ENCODE measurements at places on chromosomes 12 and 14.

- no peak for DNase-seq
These were observed 115.1 kb upstream of the MDGA2 start for GRCh38 chr14:47790477-47790876.

GRCh38 chr14:63032641-63033040, 12.6 kb downstream of the KCNH5 start:
- DNase-seq, result no peak

DNA sequence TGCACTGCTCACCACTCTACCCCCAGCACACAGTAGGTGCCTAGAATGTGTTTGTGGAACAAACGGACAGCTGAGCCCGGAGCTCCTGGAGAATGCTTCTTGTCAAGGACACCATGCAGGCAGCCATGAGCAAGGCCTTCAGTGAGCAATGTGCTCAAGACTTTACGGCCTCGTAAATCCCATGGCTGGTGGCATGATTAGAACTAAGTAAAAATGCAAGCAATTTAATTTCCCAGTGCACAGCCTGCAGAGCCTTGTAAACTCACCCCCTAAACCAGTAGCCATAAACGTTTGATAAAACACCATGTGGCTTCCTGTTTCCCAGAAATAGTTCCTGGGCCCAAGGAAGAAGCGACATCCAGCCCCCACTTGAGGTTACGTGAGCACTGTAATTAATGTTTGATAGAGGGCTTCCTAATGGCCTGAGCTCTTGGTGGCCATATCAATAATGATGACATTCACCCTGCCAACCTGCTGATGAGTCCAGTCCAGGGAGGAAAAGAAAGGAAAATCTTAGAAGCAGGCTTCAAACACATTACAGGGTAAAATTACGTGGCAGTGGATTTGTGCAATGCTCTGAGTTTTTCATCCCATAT, 36.4 kb upstream of the FICD start:
- no peak for DNase-seq

DNA sequence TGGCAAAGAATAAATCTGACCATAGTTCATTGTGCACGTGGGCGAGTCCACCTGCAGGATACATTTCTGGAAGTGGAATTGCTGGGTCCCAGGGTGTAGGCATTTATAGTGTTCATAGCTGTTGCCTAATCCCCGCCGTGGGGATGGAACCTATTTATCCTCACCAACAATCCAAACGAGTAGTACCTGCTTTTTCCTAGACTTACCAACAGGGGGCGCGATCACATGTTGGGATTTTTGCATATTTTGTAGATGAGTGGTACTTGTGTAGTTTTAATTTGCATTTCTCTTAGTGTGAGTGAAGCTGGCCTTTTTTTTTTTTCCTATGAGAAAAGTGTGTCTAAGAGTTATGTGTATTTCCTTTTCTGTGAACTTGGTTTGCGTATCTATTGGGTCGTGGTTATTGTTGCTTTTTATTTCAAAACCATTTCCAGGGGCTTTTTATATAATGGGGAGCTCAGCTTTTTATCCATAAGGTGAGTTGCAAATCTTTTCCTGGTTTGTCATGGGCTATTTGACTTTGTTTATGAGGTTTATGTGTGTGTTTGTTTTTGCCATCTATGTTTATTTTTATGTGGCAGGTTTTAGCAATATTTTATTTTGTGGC, 67.2 kb downstream of the CCDC92 start:
- no peak for DNase-seq

- no peak for DNase-seq
These were observed 2.2 kb downstream of the KLRF1 start for GRCh38 chr12:9829483-9829882.

- no peak for DNase-seq
These were observed 180.3 kb downstream of the RAD51B start for GRCh38 chr14:67999705-68000384.

DNA sequence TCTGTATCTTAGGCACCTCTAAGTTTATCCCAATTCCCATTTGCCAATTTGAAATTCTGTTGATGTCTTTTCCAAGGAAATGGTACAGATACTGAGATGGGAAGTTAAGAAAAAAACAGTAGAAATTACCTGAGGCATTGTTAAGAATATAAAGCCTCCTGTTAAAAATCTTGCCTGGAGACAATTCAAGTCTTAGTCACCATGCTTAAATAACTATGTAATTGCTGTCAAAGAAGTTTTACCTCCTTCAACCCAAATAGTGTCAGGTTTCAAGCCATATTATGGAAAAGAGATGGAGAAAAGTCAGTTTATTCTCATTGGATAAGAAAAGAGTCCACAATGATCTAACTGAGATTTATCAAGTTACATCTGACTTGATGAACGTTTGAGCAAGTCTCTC, 974.7 kb downstream of the GALC start:
- no peak for DNase-seq

DNA sequence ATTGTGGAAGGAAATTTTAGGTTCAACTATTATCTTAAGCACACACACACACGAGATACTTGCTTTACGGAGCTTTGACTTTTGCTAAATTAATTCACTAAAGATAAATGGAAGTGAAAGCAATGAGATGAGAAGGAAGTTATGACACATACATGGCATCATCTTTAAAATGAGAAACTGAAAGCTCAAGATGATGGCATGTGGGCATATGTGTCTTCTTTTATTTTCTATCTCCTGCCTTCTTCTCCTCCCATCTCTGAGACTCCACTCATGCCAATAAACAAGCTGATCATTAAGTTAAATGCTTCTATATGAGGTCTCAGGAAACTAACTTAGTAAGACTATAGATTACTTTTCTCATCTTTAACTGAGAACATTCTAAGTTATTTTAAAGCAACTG, 216.7 kb downstream of the MED13L start:
- no peak for DNase-seq

DNA sequence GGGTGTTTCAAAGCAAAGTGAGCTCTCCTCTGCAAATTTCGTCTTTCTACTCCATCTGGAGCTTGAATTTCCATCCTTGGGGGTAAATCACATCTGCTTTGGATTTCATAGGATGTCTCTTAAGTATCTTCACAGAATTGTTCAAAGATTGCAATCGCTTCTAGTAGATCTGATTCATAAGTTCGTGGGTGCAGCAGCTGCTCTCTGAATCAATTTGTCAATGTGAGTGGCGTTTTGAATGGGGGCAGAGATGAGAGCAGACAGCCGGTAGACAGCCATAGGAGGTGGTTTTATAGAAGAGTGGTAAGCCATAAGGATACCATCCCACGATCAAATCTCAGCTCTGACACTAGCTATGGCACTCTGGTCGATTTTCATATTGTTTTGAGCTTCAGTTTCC, 146.0 kb upstream of the RPH3A start:
- no peak for DNase-seq

- no peak for DNase-seq
These were observed 18.8 kb upstream of the PRICKLE1 start for GRCh38 chr12:42608196-42608825.

GRCh38 chr12:66000958-66001357, 129.6 kb downstream of the LLPH start:
- no peak for DNase-seq

GRCh38 chr12:52307836-52308805, 13.1 kb downstream of the KRT83 start:
- peak; percentile 75 for DNase-seq

GRCh38 chr12:16163901-16164300, 113.6 kb downstream of the SLC15A5 start:
- DNase-seq, result no peak

DNA sequence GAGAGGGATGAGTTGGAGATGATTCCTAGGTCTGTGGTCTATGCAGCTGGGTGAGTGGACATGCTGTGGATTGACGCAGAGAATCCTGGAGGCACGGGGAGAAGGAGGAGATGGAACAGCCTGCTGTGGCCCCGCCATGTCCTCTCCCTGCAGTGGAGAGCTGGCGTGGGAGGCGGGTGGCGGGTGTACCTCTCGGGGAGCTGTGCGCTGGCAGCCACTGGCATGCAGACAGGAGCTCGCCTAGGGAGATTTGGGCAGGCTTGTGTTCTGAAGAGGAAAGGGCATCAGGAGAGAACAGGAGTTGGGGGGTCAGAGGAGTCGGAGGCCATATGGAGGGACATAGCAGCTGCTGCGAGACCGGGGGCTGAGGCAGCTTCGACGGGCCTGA, 56.1 kb downstream of the TECPR2 start:
- DNase-seq, result no peak

DNA sequence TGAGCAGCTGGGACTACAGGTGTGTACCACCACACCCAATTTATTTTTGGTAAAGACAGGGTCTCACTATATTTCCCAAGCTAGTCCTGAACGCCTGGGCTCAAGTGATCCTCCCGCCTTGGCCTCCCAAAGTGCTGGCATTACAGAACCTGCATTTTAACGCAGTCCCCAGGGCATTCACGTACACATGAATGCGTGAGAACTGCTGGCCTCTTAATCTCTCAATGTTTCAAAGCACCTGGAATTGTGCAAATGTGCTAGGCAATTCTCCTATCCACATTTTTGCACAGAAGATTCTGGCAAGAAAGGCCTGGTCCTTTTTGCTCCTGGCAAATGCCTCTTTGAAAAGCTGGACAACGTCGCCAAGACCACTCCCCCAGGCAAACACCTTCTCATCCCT, 35.2 kb downstream of the TESC start:
- no peak for DNase-seq

DNA sequence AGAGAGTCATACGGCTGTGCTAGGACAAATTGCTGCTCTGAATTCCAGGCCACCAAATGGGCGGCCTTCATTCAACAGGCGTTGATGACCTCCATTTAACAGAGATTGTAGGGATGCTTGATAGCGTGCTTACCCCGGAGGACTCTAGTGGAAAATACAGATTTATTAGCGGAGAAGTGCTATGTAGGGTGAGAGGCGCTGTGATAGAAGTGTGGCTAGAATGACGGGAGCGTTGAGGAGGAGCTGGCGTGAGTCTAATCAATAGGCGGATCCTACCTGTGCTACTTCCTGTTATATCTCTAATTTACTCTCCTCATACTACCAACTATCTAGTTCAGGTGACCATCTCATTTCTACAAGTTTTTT, 668 bp downstream of the MRPS35 start:
- no peak for DNase-seq

DNA sequence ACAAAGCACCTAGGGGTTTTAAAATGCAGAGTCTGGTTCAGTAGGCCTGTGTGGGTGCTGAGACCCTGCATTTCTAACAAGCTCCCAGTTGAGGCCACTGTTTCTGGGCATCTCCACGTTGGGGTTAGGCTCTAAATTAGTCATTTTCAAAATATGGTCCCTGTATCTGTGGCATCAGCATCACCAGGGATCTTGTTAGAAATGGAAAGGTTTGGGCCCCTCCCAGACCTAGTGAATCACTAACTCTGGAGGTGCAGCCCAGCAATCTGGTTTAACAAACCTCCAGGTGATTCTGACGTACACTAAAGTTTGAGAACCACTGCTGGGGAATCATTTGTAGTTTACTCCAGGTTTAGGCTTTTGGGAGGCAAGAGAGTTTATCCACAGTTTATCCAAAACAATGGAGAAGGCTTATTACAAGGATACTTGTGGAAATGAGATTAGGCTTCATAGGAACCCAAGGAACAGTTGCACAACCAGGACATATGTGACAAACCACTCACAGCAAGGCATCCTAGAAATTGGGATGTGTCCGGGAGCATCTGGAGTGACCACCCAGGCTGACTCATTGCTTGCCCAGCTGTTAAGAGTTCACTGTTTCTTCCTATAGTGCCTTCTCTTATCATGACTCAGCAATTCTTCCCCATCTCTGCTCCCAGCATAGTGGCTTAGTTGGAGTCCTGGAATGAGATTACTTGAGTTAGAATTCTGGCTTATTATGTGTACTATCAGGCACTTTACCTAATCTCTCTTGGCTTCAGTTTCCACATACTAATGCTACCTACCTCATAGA, 71.6 kb upstream of the STXBP6 start:
- no peak for DNase-seq

GRCh38 chr12:91574391-91574790, 391.8 kb upstream of the DCN start:
- no peak for DNase-seq

GRCh38 chr14:22978981-22979671, 3.2 kb downstream of the AJUBA start:
- peak; percentile 71 for DNase-seq

DNA sequence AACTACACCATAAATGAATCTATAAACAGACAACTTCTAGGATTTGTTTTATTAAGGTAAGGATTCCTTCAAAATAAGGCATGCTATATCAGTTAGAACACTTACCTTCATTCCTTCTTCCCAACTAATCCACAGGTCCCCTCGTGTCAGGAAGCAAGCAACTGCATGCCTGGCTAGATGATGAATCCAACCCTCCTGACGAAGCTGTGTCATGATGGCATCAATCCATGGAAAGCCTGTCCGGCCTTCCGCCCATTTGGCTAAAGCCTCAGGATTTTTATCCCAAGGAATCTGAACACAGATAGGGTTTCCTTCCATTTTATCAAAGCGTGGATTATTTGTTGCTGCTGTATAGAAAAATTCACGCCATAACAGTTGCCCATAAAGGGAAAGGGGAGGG, 12.5 kb upstream of the MTERF2 start:
- no peak for DNase-seq

DNA sequence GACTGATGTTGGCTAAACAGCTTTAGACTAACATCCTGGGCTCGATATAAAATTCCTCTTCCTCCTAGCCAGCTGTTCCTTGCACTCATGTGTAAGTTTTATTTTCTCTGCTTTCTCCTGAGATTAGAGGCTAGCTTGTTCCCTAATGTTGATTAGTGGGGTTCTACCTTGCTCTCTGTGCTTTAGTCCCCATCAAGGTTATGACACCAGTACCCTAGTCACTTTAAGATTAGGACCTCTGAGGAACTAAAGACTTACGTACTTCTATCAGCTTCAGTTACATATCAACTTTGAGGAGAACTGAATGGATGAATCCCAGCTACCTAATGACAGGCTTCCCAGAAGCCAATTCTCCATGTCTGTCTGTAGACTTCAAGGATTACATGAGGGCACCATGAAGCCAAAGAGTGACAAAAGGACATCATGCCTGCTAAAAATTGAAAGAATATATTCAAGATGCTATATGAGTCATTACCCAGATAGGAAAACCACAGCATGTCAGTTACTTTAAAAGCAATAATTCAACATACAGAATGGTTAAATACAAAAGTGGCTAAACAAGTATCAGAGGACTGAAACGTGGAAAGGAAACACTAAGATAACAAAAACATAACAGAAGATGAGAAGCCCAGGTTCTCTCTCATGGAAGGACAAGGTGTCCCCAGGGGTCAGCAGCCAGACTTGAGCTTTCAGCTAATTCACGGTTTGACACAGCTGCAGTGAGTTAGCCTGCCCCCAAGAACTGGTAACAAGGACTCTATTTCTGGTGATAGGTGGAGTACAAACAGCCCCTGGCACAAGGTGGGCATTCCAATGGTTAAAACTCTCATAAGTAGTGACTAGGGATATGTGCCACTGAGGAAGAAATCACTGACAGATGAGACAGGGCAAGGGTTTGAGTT, 20.4 kb downstream of the ADAM20 start:
- DNase-seq, result no peak

GRCh38 chr12:1287446-1287975, 296.5 kb downstream of the ERC1 start:
- no peak for DNase-seq

GRCh38 chr12:69073035-69073434, 140.1 kb upstream of the CPM start:
- DNase-seq, result no peak

Measured in left hindlimb (tissue), 1 donor.